ENCODE measurements at places on chromosomes 7 and 10.

DNA sequence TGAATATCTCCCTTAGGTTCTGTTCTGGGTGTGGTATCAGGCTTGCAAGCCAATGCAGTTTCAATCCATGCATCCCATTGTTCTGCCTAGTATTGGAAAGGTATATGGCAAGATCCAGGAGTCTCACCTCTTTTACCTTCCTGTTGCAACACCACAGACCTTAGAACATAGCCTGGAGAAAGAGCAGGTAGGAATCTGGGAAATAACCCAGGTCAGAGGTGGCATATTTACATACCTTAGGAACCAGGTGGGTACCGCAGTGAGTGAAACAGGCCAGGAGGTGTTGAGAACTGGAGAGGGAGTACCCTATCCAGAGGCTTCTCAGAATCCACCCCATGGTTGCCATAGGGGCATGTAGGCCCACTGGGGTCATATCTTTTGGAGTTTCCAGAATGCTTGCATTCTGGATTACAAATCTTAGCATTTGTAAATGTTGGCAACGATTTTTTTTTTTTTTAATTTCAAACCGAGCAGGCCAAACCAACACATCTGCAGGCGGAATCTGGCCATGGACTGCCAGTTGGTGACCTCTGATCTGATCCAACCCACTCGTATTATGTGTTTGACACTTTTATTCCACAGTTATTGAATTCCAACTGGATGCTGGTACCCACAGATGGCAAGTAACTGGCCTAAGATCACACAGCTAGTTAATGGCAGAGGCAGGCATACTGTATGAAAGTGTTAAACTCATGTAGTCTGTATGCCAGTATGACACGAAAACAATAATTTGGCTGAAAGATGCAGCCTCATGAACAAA is 180.3 kb upstream of the TCF7L2 start:
- no peak for DNase-seq

DNA sequence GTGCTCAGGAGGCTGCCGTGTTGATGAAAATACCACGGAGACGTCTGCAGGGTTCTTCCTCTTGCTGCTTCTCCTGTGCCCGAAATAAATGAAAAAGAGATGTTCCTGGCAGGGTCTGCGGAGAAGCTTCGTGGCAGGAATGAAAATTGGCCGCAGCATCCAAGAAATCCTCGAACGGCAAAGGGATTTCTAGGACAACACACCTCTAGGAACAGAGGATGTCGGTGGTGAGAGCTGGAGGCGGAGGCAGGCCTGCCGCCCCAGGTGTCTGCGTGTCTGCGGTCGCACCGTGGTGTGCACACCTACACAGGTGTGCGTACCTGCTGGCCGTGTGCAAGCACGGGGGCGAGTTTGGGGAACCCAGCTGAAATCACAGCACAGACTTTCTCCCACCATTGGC is 43.4 kb downstream of the TMEM130 start:
- no peak for DNase-seq

GRCh38 chr10:97365761-97366351 is 31.3 kb upstream of the FRAT2 start:
- DNase-seq = no peak

- DNase-seq = no peak
These were observed 221.2 kb downstream of the CALN1 start for GRCh38 chr7:72190919-72191318.

- no peak for DNase-seq
These were observed 113.6 kb upstream of the SEM1 start for GRCh38 chr7:96823274-96823673.

DNA sequence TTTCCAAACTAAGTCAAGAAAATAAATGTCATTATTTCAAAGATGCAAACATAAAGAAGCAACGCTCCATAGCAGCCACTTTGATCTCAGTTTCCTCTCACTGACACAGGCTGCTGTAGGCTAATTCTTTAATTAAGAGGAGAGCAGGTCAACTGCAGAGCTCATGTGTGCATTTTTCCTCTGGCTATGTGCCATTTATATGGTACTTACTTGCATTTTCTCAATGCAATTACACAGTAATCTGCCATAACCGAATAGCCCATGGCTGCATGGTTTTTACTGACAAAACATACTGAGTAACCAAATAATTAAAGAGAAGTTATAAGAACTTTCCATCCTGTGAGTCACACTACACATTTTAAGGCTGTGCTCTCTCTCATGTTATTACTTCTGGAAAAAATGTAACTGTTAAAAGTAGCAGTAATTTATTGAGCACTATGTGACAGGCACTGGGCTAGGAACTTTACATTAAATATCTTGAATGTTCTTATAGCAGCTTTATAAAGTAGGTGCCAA is 122.0 kb downstream of the ELAPOR2 start:
- DNase-seq = no peak

- no peak for DNase-seq
These were observed 115.9 kb upstream of the CACUL1 start for GRCh38 chr10:118870467-118871243.

DNA sequence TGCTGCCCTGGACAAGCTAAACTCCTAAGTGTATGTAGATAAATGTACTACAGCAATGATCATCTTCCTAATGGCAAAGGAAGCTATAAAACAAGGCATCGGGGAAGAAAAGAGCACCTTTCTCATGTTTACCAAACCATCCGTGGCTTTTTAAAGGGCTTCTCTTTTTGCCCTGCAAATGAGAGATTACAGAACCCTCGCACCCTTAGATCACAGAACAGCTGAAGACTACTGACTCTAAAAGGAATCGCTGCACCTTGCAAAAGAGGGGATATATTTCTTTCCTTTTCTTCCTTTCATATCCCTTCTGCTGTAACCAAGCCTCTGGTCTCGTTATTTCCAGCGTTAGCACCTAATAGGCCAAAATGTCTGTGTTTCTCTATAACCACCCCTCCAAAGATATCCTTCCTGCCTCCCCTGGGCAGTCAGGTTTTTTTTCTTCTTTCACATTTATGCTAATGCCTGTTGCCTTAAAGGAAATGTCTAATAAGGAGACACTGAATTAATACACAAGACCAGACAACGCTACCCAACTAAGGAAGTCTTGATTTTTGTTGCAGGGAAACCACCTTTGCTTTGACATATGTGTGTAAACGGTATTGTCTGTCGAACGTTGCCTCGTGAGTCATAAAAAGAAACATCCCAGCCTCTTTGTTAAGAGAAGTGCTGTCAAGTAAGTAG is 10.5 kb downstream of the ST8SIA6 start:
- no peak for DNase-seq

- DNase-seq = no peak
These were observed 195.4 kb upstream of the GHITM start for GRCh38 chr10:83943920-83944319.

DNA sequence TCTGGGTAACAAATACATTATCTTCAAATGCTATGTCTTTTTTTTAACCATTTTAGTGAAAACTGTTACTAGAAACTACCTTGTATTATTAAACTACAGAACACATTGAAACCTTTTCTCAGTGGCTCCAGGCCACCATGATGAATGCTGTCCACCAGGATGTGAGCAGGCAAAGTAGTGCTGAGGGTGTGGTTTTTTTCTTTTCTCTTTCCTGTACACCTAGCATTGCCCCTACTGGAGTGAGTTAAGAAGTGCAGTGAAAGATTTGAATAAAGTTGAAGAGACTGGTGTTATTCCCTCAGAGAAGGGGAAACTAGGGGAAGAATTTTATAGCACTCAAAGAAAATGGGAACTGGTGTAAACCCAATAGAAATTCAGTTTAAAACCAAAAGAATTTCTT is 120.0 kb upstream of the SAMD8 start:
- DNase-seq = no peak

DNA sequence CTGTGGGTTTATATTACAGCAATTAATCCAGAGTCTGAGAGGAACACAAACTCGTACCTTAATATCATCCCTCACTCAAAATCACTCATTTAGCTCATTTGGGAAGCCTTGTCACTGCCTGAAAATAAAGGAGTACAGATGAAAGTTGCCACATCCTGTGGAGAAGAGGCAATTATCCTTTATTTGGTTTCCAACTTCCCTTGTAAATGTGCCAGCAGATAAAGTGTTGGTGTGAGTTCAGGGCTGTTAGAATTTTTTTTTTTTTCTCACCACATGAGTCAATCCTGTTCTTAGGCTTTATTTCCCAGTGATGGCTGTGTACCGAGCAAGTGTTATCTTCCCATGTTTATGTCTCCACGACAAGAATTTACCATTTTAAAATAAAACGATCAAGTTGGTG is 99.0 kb upstream of the SMIM30 start:
- DNase-seq = no peak

- no peak for DNase-seq
These were observed 95.2 kb downstream of the PLCE1 start for GRCh38 chr10:94088926-94089381.

GRCh38 chr7:12092499-12093130 is 118.5 kb upstream of the TMEM106B start:
- DNase-seq = no peak

DNA sequence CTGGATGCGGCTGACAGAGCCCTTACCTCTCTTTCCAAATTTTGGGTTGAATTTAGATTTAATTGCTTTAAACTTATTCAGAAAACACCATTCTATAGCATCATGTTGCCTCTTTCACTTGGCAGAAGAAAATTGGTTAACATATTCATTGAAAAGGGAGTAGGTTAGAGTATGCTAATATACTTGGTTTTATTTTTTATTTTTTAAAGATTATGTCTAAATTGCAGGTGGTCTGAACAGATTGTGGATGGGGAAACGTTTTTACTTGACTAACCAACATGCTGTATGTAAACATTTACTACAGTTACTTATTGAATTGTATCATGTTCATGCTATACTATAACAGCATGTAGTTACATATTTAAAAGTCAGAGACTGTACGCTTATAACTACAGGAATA is 65.6 kb downstream of the DNAH11 start:
- DNase-seq = no peak

DNA sequence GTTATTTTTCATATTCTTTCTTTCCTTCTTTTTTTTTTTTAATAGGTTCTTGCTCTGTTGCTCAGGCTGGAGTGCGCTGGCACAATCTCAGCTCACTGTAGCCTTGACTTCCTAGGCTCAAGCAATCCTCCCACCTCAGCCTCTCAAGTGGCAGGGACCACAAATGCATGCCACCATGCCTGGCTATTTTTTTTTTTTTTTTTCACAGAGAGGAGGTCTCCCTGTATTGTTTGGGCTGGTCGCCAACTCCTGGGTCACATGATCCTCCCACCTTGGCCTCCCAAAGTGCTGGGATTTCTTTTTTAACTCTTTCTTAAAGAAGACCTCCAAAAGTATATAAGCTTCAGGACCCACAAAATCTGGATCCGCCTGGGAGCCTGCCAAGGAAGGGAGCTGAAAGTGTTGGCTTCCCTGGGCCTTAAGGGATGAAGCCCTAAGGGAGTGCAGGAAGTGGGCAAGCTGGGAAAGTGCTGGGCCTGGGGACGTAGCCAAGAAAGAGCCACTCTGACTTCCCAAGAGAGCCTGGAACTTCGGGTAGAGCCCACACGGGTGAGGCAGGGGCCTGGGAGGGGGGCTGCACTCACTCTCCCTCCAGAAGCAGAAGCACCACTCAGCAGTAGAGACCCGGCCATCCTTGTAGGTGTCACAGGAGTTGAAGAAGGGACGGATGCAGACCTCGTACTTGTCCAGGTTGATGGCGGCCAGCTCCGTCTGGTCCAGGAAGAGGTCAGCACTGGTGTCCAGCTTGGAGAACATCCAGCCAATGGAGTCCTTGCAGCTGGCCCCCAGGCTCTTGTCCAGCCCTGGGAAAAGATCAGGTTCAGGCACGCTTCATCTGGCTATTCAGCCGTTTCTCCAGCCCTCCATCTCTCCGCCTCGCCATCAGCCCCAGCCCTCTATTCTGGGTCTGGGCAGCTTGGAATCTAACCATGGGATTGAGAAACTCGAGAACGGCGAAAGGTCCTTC is 21.8 kb downstream of the SPOCK2 start:
- no peak for DNase-seq

- DNase-seq = no peak
These were observed 32.1 kb downstream of the TMEM60 start for GRCh38 chr7:77765906-77766800.

DNA sequence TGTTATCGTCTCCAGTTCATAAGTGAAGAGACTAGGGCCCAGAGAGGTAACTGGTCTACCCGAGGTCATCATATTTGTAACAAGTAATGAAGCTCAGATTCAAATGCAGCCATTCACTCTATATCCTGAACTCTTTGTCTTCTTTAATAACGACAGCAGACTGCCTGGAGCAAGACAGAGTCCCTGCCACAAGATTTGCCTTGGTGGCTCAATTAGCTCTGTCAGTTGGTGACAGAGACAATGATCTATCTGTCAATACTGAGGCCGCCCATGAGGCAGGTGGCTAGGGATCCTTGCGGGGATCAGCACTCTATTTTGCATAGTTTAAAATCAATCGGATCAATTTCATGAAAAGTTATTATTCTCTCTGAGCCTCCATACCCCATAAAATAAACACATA is 43.9 kb downstream of the SH3PXD2A start:
- no peak for DNase-seq

DNA sequence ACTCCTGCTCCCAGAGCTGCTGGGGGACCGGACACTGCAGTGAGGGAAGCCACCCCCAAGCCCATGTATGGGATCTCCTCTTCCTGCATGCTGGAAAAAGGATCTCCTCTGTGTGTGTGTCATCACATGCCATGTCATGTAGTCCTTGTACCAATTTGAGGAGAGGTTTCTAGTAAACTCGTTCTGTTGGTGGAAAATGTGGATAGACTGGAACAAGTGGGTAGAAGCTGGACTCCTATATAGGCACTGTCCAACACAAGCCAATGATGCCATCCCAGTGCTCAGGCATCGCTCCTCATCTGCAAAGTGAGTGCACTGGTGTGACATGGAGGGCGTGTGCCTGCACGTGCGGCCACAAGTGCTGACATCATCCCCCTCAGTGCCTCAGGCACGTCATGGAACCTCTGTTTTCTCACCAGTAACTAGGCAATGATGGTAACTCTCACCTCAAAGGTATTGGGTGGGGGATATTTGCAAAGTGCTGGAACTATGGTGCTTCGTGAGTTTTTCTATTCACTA is 19.3 kb downstream of the MYO1G start:
- no peak for DNase-seq

GRCh38 chr7:111370002-111370401 is 192.3 kb downstream of the IMMP2L start:
- no peak for DNase-seq

DNA sequence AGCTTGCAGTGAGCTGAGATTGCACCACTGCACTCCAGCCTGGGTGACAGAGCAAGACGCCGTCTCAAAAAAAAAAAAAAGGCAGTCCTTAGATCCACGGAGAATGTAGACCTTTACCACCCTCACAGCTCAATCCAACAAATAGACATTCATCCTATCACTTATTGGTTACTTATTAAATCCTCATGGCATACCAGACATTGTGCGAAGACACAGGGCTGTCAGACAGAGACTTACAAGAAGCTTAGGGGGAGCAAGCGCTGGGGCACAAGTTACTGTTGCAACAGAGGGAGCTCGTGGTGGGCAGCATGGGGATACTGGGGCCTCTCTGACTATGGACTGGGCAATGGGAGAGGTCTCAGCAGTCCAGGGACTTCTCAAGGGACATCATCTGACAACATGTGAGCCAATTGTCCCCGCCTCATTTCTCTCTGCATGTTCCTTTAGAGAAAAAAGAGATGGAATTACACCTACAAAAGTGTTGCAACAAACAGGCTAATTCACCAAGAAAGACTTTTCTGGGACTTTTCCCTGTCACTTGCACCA is 82.8 kb upstream of the TNS3 start:
- DNase-seq = no peak

Data from activated CD4-positive, CD25-positive, alpha-beta regulatory T cell (primary cell).